ENCODE measurements at places on chromosomes 2 and 18. TPM values are rescaled to one million over a fixed set of nuclear protein-coding genes. Genes with fewer than 3 reads are reported as not detected.

The CHN1 gene
- total RNA-seq, result 2.9 TPM

The SCYGR4 gene
- total RNA-seq, result not detected

The TUBA4B gene
- not detected for total RNA-seq

GRCh38 chr2:224847961-224848850 lies 132.0 kb upstream of the CCDC195 start:
- peak; percentile 49 for DNase-seq

DNA sequence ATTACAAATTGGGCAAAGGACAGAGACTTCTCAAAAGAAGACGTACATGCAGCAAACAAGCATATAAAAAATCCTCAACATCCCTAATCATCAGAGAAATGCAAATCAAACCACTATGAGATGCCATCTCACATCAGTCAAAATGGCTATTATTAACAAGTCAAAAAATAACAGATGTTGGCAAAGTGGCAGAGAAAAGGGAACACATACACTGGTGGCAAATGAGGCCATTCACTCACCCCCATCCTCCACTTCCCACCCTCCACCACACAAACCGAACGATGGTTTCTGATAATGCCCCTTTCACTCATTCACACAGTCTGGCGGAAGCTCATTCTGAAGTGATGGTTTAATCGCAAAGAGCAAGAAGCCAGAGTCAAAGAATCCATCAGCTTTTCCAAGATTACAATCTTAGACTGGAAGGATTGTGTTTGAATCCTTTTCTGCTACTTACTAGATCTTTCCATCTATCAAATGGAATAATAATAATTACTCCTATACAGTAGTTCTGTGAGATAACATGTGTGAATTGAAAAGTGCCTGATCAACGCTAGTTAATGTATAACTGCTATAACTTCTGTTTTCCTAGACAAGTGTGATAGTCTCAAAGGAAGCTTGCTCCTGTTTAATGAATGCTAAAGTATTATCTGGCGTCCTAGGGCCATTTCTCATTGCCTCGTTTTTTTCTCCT lies 16.9 kb upstream of the CD28 start:
- DNase-seq, result no peak

The AP1S3 gene
- total RNA-seq, result 2.0 TPM

DNA sequence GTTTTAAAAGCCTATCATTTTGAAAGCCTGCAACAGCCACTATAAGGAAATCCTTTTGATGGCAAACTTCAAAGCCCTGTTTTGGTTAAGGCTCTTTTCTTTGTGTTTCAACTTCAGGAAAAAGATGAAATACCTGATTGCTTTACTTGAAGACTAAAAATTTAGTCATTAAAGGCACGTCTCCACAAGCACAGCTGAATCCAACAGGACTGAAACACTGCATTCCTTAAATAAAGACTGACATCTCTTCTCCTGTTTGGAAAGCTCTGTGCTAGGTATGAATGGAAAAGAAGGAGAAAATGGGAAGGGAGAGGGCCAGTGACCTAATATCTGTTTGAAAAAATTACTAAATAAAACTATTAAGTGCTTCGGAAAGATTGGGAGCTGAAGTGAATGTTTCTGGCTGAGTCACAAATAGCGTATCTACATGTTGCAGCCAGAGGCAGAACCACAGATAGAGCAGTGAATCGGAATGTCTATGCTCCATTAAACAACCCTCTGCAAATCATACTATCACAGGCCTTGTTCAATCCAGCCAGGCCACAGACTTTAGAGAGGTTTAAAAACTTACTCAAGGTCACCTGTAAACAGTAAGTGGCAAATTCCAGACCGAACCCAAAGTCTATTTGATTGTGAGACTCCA lies 21.1 kb upstream of the RALBP1 start:
- DNase-seq, result no peak

The SLC30A3 gene
- total RNA-seq, result not detected
